ENCODE measurements at places on chromosomes 7 and 10.
A peak's percentile ranks its signal among the peaks of the same experiment; 100 is the strongest.

- no peak for DNase-seq
These were observed 75.0 kb downstream of the EEPD1 start for GRCh38 chr7:36228039-36228438.

DNA sequence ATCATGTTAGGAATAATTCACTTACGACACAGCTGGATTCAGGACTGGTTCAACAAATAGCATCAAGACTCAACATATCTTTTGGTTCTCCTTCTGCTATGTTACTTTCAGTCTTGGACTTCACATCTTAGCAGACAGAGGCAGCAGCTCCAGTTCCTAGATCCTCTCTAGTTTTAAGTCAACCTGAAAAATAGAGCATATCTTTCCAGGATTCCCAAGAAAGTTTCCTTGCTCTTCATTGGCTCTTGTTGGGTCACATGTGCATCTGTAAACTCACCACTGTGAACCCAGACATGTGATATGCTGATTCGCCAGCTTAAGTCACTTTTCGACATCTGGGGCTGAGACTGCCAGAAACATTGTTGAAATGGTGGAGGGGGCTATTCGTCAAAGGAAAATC lies 210.1 kb upstream of the KMT2E start:
- DNase-seq = no peak

DNA sequence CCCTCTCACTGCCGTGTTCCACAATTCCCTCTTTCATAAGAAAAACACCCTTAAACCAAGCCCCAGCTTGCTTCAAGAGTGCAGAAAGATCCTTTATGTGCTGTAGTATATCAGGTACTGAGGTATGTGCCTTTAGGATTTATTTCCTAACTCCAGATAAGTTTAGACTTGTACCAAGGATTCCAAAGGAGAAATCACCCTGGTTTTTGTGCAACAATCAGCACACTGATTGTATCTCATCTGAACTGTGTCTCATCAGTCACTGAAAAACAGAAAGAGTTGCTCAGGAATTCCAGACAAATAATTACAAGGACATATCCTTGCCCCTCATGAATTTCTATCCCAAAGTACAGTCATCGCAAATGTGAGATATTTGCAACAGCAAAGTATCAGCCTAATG lies 77.2 kb upstream of the PTPRZ1 start:
- DNase-seq = no peak

DNA sequence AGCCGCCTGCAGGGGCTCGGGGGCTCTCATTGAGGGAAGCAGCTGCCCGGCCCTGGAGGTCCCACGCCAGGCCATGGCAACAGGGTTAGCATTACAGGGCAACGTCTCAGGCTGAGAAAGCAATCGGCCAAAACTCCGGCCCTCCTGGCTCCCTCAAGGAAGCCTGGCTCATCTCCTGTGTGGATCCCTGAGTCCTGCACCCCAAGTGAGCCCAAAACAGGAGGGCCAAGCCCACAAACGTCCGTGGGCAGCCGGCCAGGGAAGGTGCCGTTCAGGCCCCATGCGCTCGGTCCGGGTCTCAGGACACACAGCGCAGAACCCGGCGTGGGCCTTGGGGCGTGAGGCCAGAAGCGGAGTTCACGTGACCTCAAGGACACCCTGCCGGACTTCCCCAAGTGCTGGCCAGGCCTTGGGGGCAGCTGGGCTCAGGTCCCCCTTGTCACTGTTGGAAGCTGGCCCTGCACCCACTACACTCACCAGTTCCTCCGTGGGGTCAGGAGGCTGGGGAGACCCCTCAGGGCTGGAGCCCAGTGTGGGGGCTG lies 8.0 kb upstream of the PWWP2B start:
- DNase-seq = no peak

- DNase-seq = no peak
These were observed 174.4 kb downstream of the CDCA7L start for GRCh38 chr7:21771266-21771665.

DNA sequence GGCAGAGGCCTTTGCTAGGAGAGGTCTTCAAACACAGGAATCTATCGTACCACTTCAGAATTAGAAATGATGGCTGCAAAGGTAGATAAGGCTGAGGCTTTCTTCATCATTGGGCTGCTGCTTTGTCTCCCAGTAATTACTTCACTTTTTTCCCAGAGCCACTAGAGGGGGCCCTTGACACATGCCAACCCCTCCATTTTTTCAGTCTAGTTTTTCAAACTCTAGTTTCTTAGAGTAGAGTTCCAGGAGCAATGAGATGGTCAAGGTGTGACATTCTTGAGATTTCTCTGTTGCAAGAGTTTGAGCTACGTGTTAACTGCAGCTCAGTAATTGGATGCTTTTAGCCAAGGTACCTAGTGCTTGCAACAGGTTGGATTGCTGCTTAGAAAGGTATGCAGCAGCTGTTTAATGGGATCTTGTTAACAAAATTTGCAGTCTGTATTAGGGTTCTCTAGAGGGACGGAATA lies 33.8 kb upstream of the RBM20 start:
- peak; percentile 30 for DNase-seq

GRCh38 chr7:4202954-4203353 lies 479.1 kb upstream of the FOXK1 start:
- DNase-seq = no peak

DNA sequence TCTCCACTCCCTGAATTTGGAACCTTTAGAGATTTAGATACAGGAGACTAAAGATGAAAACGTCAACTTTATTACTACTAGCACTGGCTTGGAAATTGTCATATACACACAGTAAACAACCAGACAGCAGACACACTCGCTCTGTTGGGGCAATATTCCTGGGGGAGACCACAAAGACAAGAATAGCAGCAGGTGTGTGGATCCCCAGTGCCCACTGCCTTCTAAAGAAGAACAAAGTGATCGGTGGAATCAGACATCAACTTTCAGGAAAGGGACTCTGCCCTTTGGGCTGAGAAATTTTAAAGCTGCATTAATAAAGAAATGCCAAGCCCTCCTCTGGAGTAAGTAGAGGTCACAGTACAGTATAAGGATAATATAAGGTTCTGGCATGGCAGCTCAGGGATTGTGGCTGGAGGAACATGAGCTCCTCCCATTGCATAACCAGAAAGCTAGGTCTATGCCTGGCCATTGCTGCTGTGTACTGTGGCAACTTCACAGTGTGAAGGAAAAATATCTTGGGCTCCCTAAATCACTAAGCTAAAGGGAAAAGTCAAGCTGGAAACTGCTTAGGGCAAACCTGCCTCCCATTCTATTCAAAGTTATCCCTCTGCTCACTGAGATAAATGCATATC lies 57.1 kb upstream of the ANKRD1 start:
- DNase-seq = no peak

DNA sequence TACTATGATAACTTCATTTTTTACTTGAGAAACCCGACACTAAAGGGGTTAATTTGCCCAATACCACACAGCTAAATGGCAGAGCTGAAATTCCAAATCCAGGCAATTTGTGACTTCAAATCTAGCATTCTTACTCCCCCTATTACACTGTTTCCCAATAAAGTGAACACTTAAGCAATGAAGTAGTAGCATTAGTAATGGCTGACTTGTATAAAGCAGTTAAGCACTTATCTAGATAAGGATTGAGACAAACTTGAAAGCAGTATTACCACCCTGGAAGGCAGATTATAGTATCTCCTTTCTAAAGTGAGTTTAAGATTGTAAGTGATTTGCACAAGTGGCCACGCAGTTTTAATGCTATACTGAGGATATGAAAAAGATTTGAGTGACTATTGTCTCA lies 39.3 kb downstream of the WASL start:
- no peak for DNase-seq

DNA sequence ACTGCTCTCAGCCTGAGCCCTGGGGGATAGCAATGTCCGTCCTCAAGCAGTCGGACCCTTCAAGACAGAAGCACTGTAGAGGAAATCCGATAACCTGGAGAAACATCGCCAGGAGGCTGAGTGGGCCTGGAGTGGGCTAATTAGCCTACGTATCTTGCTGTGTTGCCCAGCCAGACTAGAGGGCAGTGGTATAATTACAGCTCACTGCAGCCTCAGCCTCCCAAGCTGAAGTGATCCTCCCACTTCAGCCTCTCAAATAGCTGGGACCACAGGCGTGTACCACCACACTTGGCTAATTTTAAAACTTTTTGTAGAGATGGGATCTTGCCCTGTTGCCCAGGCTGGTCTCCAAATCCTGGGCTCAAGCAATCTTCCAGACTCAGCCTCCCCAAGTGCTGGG lies 21.7 kb downstream of the LYZL2 start:
- DNase-seq = no peak

GRCh38 chr10:65413001-65413400 lies 1512.8 kb upstream of the LRRTM3 start:
- DNase-seq = no peak

DNA sequence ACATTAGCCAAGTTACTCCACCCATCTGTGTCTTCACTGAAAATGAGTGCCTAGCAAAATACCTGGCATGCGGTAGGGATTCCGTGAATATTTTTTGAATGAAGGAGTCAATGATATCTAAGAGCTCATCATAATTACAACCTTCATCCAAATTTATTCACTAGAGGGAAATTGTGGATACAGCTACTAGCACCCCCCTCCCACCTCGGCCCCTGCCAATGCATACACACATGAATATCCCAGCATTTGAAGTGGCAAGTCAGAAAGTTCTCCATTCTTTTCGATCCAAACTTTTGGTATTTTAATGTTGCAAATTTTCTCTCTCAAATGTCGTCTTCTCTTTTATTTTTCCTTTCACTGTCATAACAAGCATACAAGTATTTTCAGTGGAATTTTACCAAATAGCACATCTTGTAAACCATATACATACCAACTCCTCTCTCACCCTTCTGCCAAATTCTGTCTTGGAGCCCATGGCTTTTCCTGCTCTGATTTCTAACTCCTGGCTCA lies 164.3 kb downstream of the GRID1 start:
- no peak for DNase-seq

DNA sequence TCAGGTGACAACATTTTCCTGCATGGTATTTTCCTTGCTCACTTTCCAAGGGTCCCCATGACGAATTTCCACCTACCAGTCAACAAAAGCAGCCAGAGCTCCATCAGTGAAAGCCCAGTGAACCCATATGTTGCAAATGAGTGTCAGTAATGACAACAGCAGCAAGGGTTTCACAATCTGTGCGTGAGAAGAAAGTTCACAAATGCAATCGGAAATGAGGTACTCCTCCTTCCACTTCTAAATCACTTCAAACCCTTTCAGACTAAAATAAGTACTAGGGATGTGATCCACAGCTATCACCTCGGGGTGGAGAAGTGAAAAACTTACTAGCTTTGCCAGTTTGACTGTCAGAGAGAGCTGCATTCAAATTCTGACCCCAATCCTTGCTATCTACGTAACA lies 55.6 kb upstream of the BET1 start:
- DNase-seq = no peak

GRCh38 chr7:95473276-95473985 lies 12.3 kb upstream of the ASB4 start:
- DNase-seq = peak; percentile 88

GRCh38 chr7:48041653-48041970 lies 6.3 kb downstream of the C7orf57 start:
- no peak for DNase-seq

- no peak for DNase-seq
These were observed at the start of gene IFIT3 for GRCh38 chr10:89327803-89328441. Gene IFIT3 (plus strand): TSS chr10:89327997. CDS start chr10:89328074, 77 bp downstream.

DNA sequence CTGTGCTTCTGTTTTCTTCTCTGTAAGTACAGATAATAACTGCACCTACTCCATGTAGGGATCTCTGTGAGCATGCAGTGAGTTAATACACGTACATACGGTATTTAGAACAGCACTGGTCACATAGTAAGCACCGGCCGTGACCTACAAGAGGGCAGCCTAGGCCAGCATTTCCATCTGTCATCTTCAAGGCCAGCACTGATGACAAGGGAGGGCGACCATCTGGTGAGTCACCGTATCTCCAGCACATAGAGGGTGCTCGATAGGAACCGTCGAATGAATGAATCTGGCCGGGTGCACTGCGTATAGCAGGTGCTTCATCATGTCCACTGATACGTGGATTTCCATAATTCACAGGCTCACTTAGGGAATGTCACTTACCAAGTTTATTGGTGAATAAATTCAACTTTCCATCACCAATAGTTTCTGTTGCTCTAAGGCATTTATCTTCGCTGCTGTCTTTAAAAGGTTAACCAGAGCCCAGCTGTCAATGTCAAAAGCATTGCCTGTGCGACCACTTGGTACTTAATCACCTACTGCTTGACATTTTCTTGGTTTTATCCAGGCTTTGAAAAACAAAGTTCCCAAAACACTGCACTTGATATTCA lies 8.3 kb downstream of the NOD1 start:
- DNase-seq = no peak

GRCh38 chr10:133459454-133460207 lies 5.9 kb downstream of the SCART1 start:
- DNase-seq = no peak

GRCh38 chr7:83476511-83477050 lies 172.4 kb downstream of the SEMA3E start:
- peak; percentile 22 for DNase-seq

DNA sequence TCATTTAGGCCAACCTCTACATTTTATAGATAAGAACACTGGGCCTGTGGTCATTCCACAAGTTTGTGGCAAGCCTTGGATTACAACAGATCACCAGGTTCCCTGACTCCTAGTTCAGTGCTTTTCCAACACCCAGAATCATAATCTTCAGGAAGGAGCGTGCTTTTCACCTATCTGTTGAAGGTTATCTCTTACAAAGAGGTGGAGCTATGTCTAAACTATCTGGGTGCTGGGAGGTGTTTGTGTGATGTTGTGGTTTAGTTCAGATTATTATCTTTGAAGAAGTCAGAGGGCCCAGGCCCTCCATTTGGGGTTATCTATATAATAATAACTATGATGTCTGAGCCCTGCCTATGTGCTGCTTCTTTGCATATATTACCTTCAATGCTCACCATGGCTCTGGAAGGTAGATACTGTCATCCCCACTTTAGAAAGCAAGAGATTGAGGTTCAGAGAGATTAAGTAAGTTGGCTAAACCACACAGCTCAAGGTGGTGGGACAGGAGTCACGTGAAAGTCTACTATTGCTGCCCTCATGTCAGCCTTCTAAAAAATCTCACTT lies 24.0 kb downstream of the IL2RA start:
- no peak for DNase-seq

- no peak for DNase-seq
These were observed 4.7 kb downstream of the CYP3A7 start for GRCh38 chr7:99730238-99730810.

- DNase-seq = no peak
These were observed 39.6 kb upstream of the SHH start for GRCh38 chr7:155851892-155852291.

- DNase-seq = no peak
These were observed 10.7 kb upstream of the DPYSL4 start for GRCh38 chr10:132175907-132176581.

- DNase-seq = no peak
These were observed 103.5 kb downstream of the LHFPL3 start for GRCh38 chr7:104431930-104432329.

GRCh38 chr10:31099664-31100063 lies 68.0 kb upstream of the ZNF438 start:
- DNase-seq = no peak

- DNase-seq = no peak
These were observed 7.6 kb downstream of the TCF7L2 start for GRCh38 chr10:112957640-112958092.

GRCh38 chr10:17814973-17815372 lies 5.8 kb downstream of the MRC1 start:
- no peak for DNase-seq

- DNase-seq = no peak
These were observed 201.6 kb downstream of the PARD3 start for GRCh38 chr10:34613491-34613890.
